ENCODE measurements at places on chromosomes 7 and 10.

GRCh38 chr10:119969609-119970008 is 77.1 kb downstream of the SEC23IP start:
- no peak for DNase-seq

DNA sequence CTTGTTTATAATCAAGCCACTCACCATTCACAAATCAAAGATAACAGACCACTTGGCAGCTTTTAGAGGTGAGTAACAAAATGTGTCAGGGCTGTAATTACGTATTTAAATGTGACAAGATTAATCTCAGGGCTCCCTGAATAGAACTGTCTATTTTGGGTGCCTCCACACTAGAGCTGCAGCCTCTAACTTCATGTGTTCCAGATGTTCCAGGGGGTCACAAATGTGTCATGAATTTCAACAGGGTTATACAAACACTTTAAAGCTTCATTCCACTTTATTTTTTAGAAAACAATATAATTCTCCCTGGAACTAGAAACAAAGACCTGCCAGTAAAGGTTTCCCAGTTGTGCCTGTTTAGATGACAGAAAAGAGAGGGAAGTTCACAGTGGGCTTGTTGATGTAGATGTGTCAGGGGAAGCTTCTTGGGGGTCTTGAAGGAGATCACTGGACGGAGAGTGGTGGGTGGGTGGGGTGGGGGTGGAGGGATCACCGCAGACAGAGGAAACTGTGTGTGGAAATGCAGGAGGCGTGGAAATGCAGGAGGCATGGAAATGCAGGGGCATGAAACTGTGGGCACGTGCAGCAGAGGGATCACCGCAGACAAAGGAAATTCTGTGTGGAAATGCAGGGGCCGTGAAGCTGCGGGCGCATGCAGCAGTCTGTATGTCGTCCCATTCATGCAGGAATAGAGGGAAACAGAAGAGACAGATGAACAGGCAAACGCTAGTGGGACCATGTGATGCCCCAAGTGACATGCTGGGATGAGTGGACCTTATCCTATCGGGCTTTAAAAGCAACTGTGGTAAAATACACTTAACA is 42.0 kb upstream of the TRIL start:
- DNase-seq: no peak

DNA sequence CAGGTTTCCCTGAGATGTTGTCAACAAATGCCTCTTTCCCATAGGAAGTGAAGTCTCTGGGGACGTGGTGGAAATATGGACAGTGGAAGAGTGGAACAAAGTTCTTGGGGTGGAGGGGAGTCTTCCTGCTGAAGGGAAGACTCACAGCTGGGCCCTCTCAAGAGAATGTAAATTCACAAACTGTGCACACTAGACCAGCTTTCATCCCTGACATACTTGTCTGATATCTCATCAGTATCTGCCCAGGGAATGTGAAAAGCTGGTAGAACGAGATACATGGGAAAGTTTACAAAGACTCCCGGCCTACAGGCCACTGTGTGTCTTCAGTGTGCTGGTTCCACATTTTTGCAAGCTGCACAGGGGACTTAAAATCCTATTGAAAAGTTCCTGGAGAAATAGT is 16.7 kb upstream of the CCDC3 start:
- no peak for DNase-seq

DNA sequence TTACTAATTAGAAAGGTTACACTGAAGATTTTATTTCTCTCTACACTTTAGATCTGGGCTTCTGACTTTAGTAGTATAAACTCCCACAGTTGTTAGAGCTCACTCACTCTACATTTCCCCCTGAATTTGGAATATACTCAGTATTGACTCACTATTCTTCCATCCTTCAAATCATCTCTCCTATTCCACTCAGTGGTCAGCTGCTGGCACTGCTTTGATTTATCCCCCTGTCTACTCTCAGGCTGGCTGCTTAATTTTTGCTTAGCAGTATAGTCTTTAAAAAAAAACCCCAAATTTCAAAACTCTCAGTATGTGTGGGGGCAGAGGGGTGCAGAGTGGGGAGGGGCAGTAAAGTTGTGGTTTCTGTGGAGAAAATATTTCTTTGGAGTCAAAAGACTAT is 68.9 kb downstream of the CDK6 start:
- DNase-seq: no peak

- DNase-seq: no peak
Observed at GRCh38 chr7:109246330-109247077, 676.8 kb downstream of the DNAJB9 start.

DNA sequence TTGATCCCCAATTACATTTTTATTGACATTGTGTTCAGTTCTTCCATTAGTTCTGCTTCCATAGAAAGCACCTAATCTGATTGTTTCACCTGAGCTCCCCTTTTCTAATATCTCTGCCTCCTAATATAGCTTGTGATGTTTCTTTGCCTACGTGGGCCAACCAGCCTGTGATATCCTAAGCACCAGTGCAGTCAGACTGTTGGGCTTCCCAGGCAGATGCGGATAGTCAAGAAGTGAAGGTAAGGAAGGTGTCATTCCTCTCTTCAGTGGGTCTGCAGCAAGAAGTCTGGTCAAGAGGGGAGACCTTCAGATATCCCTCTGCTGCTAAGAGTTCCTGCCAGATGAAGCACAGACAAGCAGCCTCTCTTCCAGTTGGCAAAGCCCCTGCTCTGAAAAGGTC is 16.2 kb upstream of the DGKI start:
- DNase-seq: no peak

GRCh38 chr10:19917751-19918478 is 101.7 kb downstream of the PLXDC2 start:
- DNase-seq: no peak

DNA sequence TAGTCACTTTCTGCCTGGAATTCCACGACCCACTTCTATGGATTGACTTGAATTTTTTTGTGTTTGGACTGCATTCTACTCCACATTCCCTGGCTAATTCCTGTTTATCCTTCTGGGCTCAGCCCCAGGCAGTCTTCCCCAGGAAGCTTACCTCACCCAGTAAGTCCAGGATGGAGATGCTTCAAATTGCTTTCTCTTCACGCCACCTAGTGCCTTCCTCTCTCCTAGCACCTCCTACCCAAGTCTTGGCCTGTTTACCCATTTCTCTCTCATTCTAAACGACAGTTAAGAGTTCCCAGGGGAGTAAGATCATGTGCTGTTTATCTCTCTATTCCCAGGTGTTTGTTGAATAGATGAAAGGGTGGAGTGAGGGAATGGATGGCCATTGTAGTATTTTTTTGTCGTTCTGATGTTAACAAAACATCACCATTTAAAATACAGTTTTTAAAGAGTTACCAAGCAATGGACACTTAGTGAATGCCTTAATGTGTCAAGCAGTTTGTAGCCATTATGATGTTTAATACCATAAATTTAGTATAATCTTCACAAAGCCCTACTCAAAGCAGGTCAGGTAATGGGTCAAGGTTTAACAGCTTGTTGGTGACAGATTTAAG is 45.5 kb upstream of the TARP start:
- DNase-seq: no peak

DNA sequence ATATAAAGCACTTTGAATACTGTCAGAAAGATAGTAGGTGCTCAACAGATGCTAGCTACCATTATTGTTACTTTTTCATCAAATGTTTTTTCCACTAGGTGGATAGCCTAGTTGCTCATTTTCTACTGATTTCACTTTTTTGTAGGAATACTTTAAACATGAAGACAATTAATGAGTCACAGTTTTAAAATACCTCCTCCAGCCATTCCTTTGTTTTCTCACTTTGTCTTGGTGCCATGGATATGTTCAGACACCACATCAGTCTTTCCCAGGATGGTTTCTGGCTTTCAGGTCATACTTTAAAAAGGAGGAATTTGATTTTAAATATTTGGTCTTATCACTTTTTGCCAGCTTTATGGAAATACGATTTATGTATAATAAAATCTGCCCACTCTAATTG is 147.1 kb upstream of the MGMT start:
- DNase-seq: no peak

DNA sequence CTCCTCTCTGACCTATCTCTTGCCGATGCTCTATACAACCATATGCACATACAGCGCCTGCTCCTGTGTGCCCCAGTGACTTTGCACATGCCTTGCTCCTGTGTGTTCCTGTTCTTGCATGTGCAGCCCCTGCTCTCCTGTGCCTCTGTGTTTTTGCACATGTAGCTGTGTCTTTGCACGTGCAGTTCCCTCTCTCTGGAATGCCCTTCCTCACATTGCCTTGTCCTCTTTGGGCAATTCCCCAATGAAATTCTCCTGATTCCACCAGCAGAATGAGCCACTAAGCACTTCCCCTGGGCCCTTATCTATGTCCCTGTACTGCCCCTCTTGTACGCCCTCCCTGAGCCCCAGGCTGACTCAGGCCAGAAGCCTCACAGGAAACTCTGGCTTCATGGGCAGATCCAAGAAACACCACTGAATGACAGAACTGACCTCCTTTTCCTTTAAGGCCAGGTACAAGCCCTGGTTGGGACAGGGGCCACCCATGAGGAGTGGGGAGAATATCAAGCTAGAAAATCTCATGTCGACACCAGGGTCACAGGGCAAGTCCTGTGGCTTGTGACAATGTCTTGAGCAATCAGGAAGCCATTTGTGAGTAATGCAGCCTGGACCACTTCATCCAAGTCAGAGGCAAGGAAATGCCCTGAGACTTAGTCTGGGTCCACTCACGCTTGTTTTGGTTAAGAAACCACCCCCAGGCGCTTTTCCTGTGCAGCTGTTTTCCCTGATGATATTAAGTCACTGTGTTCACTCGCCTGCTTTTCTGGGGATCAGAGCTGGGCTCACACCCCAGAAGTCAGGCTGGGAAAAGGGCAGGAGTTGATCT is 1.9 kb upstream of the ARHGAP22 start:
- no peak for DNase-seq

GRCh38 chr10:93806903-93807302 is 49.2 kb downstream of the LGI1 start:
- DNase-seq: no peak

DNA sequence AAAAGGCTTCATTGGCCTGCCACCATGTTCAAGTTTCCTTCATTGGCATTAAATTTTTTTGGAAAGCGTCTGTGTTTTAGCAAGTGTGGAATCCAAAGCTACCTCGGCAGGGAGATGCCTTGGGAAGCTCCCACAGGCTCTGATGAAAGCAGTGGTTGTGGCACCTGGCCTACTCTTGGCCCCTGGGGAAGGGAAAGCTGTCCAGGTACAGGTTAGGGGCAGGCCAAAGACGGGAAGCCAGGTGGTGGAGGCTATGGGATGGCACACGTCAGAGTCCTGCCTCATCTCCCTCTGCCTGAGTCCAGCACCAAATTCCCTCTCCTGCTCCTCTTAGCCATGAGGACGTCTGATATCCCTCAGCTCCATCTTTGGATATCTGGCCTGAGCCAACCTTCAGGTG is 49.7 kb downstream of the C10orf120 start:
- DNase-seq: no peak

- no peak for DNase-seq
Observed at GRCh38 chr10:67385089-67385488, 310.9 kb downstream of the CTNNA3 start.
